ENCODE measurements at places on chromosomes 4 and X. TPM values are rescaled to one million over a fixed set of nuclear protein-coding genes. Genes with fewer than 3 reads are reported as not detected.

The POU4F2 gene
- not detected for total RNA-seq

The ERCC6L gene
- 6.5 TPM for total RNA-seq

DNA sequence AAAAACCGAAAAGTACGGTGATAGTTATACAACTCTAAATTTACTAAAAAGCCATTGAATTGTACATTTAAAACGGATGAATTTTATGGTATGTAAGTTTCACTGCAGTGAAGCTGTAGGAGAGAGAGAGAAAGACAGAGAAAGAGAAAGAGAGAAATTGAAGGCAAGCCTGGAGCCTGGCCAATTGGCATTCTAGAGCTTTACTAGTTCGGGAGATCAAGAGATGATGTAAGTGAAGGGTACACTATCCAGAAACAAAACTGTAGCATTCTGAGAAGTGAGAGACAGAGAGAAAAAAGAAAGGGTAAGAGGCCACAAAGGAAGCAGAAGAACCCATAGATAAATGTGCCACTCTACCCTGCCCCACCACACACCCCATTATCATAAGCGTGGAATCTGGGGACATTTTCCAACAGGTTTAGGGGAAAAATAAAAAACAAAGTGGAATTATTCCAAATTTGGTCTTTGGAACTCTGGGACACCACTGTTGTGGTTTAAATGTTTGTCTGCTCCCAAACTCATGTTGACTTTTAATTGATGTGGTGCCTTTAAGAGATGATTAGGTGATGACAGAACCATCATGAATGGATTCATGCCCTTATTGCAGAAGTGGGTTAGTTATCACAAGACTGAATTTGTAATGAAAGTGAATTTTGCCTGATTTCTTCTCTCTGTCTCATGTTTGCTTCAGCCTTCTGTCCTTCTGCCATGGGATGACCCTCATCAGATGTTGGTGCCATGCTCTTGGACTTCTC lies 123.0 kb upstream of the PLS3 start:
- no peak for DNase-seq

The ESX1 gene
- total RNA-seq, result not detected

The NUDT10 gene
- 2.1 TPM for total RNA-seq

The UBQLN2 gene
- total RNA-seq, result 36.8 TPM

- DNase-seq, result no peak
Measured at GRCh38 chr4:53920116-53920515, 144.3 kb downstream of the CHIC2 start.

DNA sequence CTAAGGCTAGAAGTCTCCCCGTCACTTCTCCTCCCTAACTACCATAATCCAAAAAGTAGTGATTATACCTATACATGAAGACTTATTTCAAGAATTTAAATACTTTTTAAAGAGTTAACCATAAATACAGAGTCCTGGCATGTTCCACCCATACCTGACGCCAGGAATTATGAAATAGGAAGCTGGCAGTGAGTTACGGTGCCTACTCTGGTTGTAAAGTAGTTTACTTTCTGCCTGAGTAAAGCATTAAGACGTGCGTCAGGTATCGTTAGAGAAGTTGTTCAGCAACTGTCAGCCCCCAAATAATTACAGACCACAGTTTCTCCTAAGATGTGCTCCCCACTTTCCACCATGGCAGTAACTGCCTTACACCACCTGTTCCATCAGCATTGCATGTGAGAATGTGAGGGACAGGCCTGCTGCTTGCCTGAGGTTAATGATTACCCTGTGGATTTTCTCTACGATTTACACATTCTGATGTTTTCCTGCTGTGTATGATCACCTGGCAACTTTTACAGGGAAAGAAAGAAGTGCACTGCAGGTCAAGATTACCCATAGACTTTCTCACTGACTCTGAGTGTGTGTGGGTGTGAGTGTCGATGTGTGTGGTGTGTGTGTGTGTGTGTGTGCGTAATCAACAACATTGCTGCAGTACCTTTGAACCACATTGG lies 92.3 kb upstream of the SLC7A11 start:
- no peak for DNase-seq

DNA sequence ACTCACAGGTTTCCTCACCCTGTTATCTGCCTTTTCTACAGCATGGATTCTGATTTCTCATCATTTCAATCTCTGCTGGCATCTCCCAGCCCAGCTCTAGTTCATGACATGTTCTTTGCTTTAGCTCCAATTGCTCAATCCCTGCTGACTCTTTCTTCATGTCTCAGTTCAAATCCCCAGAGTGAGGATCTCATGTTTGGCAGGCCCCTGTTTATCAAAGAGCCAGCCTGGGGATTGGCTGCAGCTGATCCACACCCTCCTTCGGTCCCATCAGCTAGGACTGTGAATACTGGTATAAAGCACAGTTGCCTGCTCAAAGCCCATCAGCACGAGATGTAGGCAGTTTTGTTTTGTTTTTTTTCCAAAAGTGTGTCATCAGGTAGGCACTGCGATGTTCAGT lies 14.4 kb upstream of the CC2D2A start:
- DNase-seq, result no peak

DNA sequence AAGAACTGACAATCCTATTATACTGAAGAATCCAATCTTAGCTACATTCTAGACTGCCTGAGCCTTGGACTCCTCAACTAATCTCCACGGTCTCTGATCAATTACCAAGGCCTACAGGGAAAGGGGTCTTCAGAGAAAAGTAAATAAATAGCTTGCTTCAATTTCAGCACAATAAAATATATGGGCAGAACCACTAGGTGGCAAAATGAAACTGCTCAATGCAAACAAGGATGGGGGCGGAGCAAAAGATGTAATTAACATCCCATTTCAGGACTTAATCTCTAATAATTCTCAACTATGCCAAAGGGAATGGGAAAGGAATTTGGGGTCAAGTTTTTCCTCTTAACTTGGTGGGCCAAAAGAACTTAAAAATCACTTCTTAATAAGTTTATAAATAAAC lies 78.4 kb upstream of the MAP3K15 start:
- peak; percentile 16 for DNase-seq

The XAGE1A gene
- not detected for total RNA-seq

GRCh38 chrX:124393238-124393637 lies 46.9 kb downstream of the SH2D1A start:
- DNase-seq, result no peak

DNA sequence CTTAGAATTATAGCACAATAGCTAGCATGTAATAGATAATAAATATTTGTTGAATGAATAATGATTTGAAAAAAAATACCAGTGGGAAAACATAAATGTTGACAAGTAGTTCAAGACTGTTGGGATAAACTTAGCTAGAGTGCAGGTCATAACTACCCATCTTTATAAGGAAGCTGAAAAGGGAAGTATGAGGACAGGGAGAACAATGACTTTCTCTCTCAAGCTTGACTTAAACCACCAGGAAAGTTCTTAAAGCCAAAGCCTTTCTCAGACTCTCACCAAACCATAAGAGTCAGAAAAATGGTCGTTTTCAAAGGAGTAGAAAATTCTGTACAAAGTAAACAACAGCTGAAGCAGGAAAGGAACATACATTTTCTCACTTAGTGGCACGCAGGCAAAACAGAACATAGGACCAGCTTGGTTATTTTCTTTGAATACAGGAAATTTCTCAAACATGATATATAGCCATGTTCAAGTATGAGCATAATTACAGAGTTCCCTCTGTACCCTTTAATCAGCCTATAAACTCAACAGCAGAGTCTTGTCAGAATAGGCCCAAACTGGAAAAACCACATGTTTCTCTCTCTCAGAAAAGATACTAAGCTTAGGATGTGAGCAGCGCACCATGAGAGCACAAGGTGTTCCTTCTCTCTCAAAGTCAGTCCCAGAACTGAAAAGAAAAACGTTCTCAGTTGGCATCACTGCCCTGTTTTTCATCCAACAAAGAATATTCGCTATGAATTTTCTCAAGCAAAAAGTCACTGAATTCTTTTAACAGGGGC lies 28.7 kb downstream of the MAPK10 start:
- no peak for DNase-seq

- no peak for DNase-seq
Measured at GRCh38 chrX:72243472-72243871, 4.6 kb upstream of the ERCC6L start.
